RPMI8226 (cell line): ENCODE measurements at places on chromosomes 1 and 21.

- no peak for DNase-seq
These were observed 104.4 kb upstream of the VANGL1 start for GRCh38 chr1:115537415-115537814.

DNA sequence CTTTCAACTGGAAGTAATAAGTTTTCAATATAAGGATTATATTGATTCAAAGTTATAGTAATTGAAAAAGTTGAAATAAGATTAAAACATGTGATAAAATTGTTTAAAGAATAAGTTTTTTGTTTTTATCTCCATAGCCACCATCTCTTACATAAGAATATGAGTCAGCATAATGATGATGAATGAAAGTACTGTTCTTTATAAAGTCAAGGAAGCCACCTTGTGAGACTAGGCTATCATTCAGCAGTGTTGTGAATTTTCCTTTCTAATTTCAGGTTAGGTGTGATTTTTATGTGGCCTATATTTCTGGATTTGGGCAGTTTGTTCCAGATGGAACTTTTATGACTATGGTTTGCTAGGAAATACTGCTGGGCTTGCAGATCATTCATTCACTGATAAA lies 22.4 kb upstream of the ASB17 start:
- no peak for DNase-seq

DNA sequence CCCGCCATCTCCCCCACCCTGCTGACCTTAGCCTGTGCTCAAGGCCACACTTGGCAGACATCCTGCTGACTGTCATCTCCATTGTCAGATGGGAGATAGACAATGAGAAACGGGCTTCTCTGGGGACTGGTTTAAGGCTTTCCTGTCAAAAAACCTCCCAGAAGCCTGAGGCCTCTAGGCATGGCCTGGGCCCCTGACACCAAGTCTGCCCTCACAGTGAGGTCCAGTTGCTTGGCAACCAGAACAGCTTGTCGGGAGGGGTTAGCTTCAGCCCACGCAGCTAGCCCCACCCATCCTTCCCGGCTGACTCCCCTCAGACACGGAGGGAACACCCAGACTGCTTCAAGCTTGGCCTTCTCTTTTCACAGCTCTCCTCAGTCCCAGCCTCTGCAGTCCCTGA lies 11.0 kb downstream of the PLEKHA6 start:
- no peak for DNase-seq

- DNase-seq: no peak
These were observed 2.2 kb upstream of the GBP6 start for GRCh38 chr1:89361681-89362080.

GRCh38 chr1:54851406-54851805 lies 35.6 kb downstream of the DHCR24 start:
- DNase-seq: no peak
